Left hindlimb (tissue), 1 donor: ENCODE measurements at places on chromosomes 2 and 18.

DNA sequence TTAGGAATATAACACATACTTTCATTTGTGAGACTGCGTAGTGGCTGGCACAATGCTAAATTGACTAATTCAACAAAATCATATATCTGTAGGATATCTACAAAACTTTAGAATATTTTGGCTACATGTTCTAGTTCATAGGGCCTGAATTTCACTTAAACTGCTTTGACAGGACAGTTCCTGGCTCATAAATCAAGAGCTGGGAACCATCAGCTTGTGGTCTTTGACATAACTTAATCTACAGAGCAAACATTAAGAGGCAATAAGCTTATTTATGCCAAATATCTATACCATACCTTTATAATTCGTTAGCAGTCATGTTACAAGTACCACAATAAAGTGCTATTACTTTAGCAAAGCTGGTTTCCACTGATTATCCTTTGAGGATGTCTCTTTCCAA is 83.5 kb downstream of the ROCK2 start:
- DNase-seq, result no peak

DNA sequence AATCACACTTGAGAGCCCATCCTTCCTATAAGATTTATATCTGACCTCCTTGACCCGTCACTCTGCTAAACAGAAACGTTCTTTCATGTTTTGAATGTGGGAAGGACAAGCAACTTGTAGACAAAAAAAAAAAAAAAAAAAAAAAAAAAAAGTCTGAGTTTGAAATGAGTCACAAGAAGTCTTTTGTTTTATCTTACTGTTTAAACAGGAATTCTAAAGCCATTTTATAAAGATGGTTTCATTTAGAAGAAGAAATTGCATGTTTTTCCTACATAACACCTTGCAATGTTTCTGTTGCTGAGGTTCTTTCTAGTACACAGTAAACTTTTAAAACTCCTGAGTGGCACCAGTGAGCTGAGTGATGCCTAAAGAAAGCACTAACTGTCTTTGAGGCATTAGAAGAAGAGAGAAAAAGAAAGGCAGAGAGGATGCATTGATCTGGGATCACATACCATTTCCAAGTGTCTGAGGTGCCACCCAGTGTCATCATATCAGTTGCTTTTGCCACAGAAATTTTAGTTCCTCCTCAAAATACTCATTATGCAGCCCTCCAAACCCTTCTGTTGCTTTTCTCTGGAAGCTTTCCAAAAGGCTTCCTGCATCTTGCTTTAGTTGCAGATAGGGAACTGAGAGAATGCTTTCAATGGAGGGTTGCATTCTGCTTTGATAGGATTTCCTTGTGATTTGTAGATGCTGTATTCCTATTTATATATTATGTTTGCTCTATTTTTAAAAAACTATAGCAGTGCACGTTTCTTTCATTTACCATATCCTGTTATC is 69.1 kb downstream of the ACVR2A start:
- DNase-seq, result no peak

DNA sequence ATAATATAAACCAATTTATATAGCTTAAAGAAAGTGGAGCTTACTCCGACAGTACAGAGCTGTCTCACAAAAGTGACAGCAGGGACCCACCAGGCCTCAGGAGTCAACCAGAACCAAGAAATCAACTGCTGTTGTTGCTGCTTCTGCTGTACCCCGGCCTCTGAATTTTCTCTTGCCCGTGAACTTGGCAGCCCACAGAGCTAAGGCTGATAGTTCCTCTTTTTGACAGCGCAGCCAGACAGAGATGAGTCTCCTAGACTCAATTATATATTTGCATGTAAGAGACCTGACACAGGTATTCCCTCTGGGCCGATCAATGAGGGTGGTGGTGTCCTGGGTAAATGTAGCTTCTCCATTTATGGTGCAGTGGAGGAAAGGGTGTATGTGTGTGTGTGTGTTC is 109.4 kb downstream of the KCTD1 start:
- no peak for DNase-seq

DNA sequence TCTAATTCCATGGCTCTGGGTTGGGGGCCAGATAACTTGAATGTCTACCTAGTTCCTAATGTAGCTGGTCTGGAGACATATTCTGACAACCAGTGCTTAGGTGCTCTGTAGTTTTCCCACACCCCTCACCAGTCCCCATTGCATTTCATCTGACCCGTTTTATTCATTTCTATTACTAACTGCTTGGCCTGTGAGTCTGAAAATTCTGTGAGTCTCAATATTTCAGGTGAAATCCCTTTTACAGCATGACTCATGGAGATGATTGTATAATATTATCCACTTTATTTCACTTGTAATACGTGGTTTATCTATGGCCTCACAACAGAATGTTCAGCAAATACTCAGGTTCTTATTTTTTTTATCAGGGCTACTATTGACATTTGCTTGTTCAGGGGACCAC is 103.7 kb upstream of the UGP2 start:
- DNase-seq, result no peak

GRCh38 chr18:31407649-31408048 is 31.1 kb downstream of the DSG4 start:
- no peak for DNase-seq
